HT1080 (cell line): ENCODE measurements at places on chromosomes 7 and 10. TPM values are rescaled to one million over a fixed set of nuclear protein-coding genes. Genes with fewer than 3 reads are reported as not detected.

The SPDYE2 gene
- not detected in 2 replicates for total RNA-seq

The MTURN gene
- total RNA-seq: 2.4 and 2.9 TPM in 2 replicates

The ALOX5 gene
- total RNA-seq: not detected in 2 replicates

The TBXAS1 gene
- 13.0 and 13.5 TPM in 2 replicates for total RNA-seq

The PHF14 gene
- 29.4 and 30.7 TPM in 2 replicates for total RNA-seq
